ENCODE measurements at places on chromosomes 4 and X.

- DNase-seq: no peak
Observed at GRCh38 chr4:155722816-155723499, 35.9 kb upstream of the GUCY1B1 start.

GRCh38 chr4:156411531-156411930 lies 457.9 kb upstream of the CTSO start:
- no peak for DNase-seq

DNA sequence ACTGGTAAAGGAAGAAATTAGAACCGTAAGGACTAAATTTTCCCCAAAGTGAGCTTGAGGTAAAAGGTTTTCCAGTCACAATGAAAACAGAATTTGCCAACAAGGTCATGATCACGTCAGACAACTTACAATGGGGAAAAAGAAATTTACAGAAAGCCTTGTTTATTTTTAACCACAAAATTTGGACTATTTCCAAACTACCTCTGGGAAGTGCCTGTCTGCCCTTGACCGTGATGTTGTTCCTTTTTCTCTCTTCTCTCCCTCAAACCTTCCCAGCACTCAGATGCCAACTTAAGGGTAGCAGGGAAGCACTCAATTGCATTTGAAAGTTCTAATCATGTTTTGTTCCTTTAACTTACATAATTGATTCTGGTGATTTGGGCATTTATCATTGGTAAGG lies 32.5 kb downstream of the MEPE start:
- no peak for DNase-seq

- DNase-seq: no peak
Observed at GRCh38 chrX:81255876-81256275, 54.0 kb downstream of the SH3BGRL start.

DNA sequence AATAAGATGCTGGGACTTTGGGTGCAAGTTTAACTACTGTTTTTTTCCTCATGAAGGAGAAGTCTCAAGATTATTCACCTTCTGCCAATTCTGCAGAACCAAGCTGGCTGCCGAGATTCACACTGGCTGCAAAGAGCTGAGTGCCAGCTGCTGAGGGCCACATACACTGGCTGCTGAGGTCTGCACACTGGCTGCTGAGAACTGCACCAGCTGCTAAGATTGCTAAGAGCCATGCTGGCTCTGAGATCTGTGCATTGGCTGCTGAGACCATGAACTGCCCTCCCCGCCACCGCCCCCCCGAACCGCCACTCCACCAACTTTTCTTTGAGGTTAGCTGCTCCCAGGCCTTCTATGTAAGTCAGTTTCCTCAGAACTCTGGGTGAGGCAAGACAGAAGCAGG lies 330.3 kb downstream of the CBLL2 start:
- DNase-seq: no peak

DNA sequence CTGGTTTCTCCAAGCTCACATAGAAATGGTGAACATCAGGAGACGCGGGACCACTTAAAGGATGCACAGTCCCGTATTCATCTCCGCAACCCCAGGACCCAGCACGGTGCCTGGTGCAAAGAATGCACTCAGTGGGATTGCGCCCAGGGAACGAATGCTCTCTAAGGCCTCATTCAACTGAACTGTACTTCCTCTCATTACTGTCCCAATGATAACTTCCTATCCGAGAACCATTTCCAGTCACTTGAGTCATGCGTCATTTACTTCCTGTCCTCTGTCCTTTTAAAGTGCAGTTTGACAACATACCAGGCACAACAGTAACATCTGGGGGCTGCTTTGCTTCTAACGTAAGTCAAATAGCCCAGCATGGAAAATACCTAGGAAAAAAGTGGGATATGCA lies 75.7 kb downstream of the RBM47 start:
- no peak for DNase-seq

- DNase-seq: peak; percentile 25
Observed at GRCh38 chrX:110992611-110993010, 103.4 kb upstream of the PAK3 start.

GRCh38 chrX:104134583-104135261 lies 22.1 kb downstream of the SLC25A53 start:
- DNase-seq: no peak

DNA sequence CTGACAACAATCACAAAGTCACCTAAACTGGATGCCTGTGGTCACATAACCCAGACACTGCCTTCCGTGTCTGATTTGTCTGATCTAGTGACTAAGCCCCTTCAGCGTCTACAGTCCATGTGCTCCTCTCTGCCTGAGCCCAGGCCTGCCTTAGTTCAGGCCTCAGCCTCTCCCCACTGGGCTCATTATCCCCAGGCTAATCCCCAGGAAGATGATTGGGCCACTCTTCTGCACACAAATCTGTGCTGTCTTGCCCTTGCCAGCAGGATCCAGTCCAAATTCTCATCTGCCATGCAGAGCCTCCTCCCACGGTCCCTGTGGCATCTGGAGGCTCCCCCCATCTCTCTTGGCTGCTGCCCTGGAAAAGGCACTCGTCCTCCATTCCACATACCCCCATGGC lies 96.5 kb downstream of the SLC2A9 start:
- DNase-seq: no peak

DNA sequence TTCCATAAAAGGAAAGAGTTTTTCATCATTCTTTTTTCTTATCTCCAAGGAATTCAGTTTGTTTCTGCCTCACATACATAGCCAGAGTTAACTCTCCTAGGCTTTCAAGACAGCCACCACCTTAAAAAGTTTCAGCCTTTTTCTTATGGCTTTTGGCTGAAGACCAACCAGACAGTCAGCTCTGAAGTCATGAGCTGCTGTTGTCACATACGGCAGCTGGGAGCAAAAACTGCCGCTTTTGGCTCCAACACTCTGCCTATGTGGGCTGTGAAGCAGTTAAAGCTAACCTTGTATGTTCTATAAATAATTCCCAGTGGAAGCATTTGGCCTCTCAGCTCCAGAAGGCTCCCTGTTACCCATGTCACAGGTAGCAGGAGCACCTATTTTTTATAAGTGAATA lies 104.1 kb downstream of the KLHL4 start:
- DNase-seq: no peak

DNA sequence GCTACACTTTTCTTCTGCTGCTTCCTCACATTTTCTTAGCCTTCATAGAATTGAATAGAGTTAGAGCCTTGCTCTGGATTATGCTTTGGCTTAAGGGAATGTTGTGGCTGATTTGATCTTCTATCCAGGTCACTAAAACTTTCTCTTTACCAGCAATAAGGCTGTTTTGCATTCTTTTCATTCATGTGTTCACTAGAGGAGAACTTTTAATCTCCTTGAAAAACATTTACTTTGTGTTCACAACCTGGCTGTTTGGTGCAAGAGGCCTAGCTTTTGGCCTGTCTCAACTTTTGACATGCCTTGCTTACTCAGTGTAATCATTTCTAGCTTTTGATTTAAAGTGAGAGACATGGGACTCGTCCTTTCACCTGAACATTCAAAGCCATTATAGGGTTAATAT lies 87.7 kb upstream of the RAB40AL start:
- DNase-seq: no peak

DNA sequence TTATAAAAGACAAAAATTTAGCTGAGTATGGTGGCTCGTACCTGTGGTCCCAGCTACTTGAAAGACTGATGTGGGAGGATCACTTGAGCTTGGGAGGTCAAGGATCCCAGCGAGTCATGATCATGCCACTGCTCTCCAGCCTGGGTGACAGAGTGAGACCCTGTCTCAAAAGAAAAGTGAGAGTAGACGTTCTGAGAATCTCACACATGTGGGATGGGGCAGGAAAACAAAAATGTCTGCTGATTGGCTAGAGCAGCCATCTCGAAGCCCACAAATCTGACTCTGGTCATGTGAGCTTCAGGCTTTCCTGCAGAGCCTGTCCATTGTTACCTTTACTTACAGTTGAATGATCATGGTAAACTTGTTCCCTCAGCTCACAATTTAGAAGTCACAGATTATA lies 23.1 kb upstream of the SLC9A7 start:
- no peak for DNase-seq

- DNase-seq: peak; percentile 16
Observed at GRCh38 chr4:128803783-128804182, 5.7 kb upstream of the JADE1 start.

DNA sequence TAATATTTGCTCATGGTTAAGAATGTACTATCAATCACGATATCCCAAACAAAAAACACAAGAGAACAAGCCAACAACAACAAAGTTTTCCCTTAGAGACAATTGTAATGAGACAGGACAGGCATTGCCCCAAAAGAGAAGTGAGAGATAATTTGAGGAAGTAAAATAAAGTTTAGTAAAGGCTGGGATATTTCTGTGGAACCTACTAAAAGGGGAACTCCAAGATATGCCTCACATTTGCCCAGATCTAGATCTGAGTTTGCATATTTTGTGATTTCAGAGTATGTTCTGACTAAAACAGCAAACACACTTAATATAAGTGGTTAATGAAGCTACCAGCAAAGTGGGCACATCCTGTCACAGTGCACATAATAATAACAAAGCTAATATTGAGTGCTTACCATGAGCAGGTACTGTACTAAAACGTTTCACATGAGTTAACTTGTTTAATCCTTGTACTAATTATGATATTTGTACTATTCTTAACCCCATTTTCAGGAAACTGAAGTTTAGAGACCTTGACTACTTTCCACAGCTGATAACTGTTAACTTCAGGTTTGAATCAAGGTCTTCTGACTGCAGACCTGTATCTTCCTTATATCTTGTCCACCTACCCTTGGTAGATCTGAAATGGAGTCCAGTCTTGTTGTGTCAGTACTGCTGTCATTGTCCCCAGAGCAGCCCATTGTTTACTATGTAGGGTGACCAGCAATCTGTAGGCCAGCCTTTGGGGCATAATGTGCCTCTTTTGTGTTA lies 26.0 kb upstream of the BMP2K start:
- DNase-seq: no peak
